ENCODE measurements at places on chromosomes 6 and 20.

GRCh38 chr20:63890201-63890576 is 4.7 kb upstream of the DNAJC5 start:
- no peak for DNase-seq

DNA sequence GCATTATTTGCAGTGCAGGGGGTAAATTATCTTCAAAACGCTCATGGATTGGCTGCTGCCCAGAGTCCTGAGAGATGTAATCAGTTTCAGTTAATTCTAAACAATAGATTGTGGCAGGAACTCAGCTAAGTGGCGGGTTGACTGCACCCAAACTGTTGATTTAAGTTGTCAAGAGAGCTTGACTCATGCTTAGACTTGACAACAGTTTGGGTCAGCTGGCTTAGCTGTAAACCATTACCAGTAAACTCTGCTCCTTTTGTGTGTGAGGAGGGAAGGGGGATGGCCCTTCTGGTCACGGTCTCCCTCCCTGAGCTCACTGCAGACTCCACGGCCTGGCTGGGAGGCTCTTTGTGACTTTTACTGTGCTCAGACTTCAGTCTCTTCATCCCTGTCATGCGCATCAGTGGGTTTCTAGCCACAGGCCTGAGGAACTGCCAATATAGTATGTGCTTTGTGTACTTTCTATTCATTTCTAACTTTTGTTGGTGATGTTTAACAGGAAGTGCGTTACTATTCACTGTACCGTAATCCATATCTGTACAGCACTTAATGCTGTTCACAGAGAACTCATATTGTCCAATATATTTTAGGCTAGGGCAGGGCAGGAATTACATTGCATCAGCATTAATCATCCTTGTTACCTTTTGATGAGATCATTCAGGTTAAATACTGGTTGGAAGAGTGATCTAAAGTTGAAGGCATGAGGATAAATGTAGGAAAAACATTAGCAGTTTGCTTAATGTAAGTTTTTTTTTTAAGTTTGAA is 488.3 kb downstream of the CDKAL1 start:
- no peak for DNase-seq

- no peak for DNase-seq
Observed at GRCh38 chr6:63675138-63675537, 39.5 kb downstream of the PHF3 start.

DNA sequence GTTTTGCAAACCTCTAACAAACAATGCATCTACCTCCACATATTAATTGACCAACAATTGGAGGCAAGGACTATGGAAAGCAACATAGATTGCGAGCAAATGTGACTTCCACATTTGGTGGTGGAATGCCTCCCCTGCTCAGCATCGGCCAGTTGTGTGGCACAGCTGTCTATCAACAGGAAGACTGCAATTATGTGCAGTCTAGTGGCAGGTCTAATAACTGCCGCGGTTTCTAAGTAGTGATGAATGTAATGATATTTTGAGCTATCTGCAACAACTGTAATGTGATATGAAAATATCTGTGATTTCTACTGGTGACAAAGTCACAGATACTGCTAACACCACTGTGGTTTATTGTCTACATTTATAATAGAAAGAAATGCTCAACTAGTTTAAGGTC is 56.8 kb downstream of the NCR2 start:
- DNase-seq, result no peak

GRCh38 chr6:12875051-12875450 is 158.5 kb downstream of the PHACTR1 start:
- no peak for DNase-seq

DNA sequence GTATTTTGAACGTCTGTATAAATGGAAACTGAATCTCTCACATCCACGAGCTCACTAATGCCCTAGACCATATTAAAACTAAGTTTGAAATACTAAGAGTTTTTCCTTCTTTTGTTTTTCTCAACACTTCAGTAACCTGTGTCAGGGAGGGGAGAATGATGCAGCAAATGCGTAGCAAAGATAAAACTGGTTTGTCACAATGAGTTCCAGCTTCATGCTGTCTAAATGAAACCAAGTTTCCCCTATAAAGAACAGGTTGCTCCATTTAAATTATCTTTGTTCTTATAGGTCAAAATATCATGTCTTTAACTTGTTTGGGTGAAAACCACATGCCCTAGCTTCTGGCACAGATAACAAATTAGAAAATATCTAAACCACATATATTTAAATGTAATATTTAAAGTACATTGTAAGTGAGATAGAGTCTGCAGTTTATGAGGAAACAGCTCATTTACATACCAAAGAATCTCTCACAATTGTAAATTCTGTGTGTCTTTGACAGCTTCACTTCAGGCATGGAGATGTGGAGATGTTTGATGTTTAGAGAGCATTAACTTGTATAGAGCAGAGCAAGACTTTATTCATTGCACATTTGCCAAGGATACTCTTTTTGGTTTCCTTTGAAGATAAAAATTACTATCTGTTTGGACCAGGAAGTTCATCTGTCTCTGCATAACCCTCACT is 7.3 kb downstream of the TRDN start:
- no peak for DNase-seq

GRCh38 chr20:10536531-10536930 is 101.4 kb downstream of the SLX4IP start:
- DNase-seq, result no peak

DNA sequence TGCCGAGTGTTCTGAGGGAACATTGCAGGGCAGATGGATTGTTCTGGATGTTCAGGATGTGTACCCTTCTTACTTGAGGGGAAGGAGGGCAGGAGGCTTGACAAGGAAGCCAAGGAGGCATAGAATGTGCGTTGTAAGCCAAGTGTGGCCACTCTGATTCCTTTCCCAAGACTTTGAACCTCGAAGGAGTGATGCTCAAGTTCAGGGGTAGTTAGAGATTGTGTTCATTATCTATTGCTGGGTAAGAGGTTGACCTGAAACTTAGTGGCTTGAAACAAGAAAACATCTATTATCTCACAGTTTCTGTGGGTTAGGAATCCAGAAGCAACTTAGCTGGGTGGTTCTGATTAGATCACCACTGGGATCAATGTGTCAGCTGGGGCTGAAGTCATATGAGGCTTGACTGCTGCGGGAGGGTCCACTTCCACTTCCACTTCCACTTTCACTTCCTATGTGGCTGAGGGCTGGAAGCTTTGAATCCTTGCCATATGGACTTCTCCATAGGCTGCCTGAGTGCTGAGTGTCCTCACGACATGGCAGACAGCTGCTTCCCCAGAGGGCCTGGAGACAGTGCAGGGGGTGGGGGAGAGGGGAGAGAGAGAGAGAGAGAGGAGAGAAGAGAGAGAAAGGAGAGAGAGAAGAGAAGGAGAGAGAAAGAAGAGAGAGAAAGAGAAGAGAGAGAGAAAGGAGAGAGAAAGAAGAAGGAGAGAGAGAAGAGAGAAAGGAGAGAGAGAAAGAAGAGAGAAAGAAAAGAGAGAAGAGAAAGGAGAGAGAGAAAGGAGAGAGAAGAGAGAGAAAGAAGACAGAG is 6.9 kb upstream of the CD40 start:
- DNase-seq, result no peak

All from esophagus squamous epithelium (tissue), 5 donors.